ENCODE measurements at places on chromosomes 12 and 14. TPM values are rescaled to one million over a fixed set of nuclear protein-coding genes. Genes with fewer than 3 reads are reported as not detected.

GRCh38 chr12:124172636-124173035 is 122.3 kb upstream of the RFLNA start:
- no peak overlapping the region for H3K4me3 ChIP-seq
- H3K27me3 ChIP-seq: no peaks in the 10 kb centered on the region
- no peak for DNase-seq
- H3K27ac ChIP-seq: no peak overlapping the region
- no peaks in the 10 kb centered on the region for H3K36me3 ChIP-seq

GRCh38 chr14:24972844-24973243 is 77.1 kb downstream of the STXBP6 start:
- peaks cover 8% of the 10 kb centered on the region for H3K4me1 ChIP-seq
- H3K36me3 ChIP-seq: no peaks in the 10 kb centered on the region
- no peak overlapping the region for H3K4me3 ChIP-seq
- DNase-seq: no peak
- H3K27me3 ChIP-seq: no peaks in the 10 kb centered on the region

- no peak for DNase-seq
- H3K4me3 ChIP-seq: no peak overlapping the region
- H3K4me1 ChIP-seq: peaks cover 34% of the 10 kb centered on the region
- H3K36me3 ChIP-seq: no peaks in the 10 kb centered on the region
- peak overlapping the region; percentile 67 for H3K27ac ChIP-seq
- H3K27me3 ChIP-seq: no peaks in the 10 kb centered on the region
These were observed 13.3 kb downstream of the KIF26A start for GRCh38 chr14:104151566-104152245.

The TMEM179 gene
- 3.6 TPM for total RNA-seq

The DDX23 gene
- total RNA-seq: 66.3 TPM

The ANKS1B gene
- total RNA-seq: 6.7 TPM

Data from cardiac muscle cell (in vitro differentiated cells and primary cell).